ENCODE measurements at places on chromosomes 2 and 18. TPM values are rescaled to one million over a fixed set of nuclear protein-coding genes. Genes with fewer than 3 reads are reported as not detected.

REEP1 gene
- total RNA-seq: 0.57 TPM

NCKAP5 gene
- 1.7 TPM for total RNA-seq

SPATA3 gene
- total RNA-seq: not detected

TANC1 gene
- 10.6 TPM for total RNA-seq

FAM237A gene
- not detected for total RNA-seq

COLEC11 gene
- 0.62 TPM for total RNA-seq

WDFY1 gene
- 40.4 TPM for total RNA-seq

DSG3 gene
- total RNA-seq: not detected

ACTR2 gene
- total RNA-seq: 174 TPM

ACMSD gene
- total RNA-seq: not detected

ZNF521 gene
- total RNA-seq: not detected

HOXD4 gene
- 0.55 TPM for total RNA-seq

KIF1A gene
- 0.62 TPM for total RNA-seq
